ENCODE measurements at places on chromosomes 7 and 10. TPM values are rescaled to one million over a fixed set of nuclear protein-coding genes. Genes with fewer than 3 reads are reported as not detected.

DNA sequence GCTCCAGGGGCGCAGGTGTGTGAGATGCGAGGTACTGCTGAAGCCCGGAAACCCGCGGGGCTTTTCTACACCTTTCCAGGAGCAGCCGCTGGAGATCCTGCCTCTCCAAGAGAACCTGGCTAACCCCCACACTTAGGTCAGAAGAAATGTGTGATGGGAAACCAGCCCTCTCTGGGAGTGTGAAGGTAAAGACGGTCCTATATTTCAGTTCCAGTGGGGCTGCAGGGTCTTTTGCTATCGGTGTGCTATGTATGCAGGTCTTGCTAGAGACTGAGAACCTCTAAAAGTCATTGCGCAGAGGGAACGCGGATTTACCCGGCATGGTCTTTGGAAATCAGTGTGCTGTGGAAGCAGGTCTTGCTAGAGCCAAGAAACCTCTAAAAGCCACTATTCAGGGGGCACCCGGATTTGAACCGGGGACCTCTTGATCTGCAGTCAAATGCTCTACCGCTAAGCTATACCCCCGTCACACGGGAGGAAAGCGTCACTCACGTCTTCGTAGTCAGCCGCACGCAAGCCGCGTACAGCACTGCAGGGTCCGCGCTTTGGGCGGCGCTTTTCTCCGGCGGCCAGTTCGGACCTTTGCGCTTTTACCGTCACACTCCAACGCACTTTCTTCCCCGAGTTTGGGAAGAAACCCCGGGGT lies 46.0 kb downstream of the ZNF777 start:
- peak; percentile 43 for DNase-seq

- DNase-seq, result no peak
Measured at GRCh38 chr10:7027237-7027912, 383.5 kb downstream of the SFMBT2 start.

GRCh38 chr7:45698303-45699014 lies 124.3 kb downstream of the ADCY1 start:
- no peak for DNase-seq

DNA sequence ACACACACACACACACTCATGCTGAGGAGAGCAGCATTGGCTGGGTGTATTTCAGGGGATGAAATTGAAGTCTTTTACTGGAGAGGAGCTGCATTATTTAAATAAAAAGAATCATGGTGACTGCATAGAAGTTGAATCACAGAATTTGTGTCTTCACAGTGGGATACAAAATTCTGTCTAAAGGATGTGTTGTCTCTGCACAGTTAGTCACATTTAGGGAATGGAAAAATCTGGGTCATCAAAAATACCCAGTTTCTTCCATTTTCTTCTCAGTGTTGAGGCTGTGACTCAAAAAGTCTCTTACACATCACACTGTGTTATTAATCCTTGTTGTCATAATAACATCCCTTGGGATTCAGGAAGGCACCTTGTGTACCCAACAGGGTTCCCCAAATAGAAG lies 10.9 kb downstream of the PAPSS2 start:
- no peak for DNase-seq

Gene CAMK2B
- total RNA-seq, result 0.76 TPM

All from left colon (tissue), 2 donors.